Daoy (cell line): ENCODE measurements at places on chromosomes 7 and 10. TPM values are rescaled to one million over a fixed set of nuclear protein-coding genes. Genes with fewer than 3 reads are reported as not detected.

DNA sequence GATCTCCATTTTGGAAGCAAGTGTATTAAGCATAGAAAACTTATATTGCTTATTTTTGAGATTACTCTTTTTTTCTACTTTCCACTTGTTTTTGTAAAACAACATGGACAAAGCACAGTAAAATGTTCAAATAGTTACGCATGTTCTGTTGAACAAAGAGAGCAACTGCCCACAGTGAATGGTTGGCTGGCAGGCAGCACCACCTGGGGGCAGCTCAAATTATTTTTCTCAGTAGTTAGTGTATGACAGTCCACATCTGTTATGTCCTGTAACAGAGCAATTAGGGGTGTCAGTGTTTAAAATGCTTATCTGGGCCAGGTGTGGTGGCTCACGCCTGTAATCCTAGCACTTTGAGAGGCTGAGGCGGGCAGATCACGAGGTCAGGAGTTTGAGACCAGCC, 46.1 kb upstream of the CACUL1 start:
- DNase-seq = no peak

DNA sequence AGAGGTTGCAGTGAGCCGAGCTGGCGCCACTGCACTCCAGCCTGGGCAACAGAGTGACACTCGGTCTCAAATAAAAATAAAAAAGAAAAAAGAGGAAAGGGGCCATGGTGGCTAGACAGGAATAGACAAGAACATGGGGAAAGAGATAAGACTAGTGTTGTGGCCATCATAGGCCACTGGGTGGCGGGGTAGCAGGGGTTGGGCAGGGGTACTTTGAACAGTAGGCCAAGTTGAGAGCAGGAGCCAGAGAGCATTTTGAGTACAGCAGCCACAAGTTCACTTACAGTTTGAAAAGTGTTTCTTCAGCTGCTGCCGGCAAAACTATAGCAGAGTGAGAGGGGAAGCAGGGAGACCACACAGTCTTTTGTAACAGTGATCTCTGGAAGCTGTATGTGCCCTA, 656.0 kb downstream of the CNTNAP2 start:
- no peak for DNase-seq

- no peak for DNase-seq
Measured at GRCh38 chr10:129398711-129399141, 68.3 kb upstream of the MGMT start.

GRCh38 chr10:45532480-45532879, 140.1 kb downstream of the ZFAND4 start:
- DNase-seq = no peak

DNA sequence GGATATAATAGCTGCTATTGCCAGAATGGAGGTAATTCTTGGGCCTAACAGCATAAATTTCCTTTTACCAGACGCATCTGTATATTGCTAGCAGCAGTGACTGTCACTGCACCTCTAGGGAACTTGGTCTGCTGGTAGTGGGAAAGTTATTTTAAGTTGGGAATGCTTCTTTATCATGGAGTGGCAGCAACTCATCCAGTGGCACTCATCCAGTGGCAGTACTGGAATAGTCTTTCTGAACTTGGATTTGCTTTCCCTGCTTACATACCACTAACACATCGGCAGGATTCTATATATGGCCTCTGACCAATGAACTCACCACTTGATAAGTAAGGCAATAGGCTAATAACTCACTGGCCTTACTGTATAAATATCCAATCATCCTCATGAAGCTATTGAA, 22.0 kb upstream of the ICA1 start:
- no peak for DNase-seq

The ITGA8 gene
- total RNA-seq = 0.06 TPM in 1 of 2 replicates, not detected in the other

The FAM25A gene
- not detected in 2 replicates for total RNA-seq
